Activated naive CD4-positive, alpha-beta T cell treated with anti-CD3 and anti-CD28 coated beads, Interleukin-2, amount 50 U/mL, for 72 hours (primary cell): ENCODE measurements at places on chromosomes 5 and 9.

DNA sequence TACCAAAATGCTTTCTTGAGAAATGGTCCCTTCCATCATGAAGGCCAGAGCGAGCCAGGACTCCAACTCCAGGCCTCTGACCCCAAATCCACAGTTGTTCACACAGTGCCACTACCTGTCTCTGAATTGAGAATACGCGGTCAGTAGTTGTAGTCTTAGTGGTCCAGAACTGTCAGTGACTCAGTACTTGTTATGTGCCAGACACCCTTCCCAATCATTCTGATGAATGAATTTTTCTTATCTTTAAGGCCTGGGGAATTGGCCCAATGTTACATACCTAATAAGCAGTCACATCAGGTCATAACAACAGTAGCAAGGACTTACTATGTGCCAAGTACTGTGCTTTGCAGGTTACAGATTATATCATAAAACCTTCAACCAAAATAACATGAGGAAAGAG, 72.7 kb upstream of the RARS1 start:
- no peak for DNase-seq

GRCh38 chr5:3119435-3119834, 368.0 kb upstream of the IRX2 start:
- no peak for DNase-seq

- DNase-seq: no peak
Observed at GRCh38 chr5:31854181-31855133, 215.5 kb downstream of the PDZD2 start.

- no peak for DNase-seq
Observed at GRCh38 chr5:154858972-154859871, 795 bp downstream of the CNOT8 start.

- no peak for DNase-seq
Observed at GRCh38 chr5:137487600-137487999, 11.5 kb downstream of the SPOCK1 start.

DNA sequence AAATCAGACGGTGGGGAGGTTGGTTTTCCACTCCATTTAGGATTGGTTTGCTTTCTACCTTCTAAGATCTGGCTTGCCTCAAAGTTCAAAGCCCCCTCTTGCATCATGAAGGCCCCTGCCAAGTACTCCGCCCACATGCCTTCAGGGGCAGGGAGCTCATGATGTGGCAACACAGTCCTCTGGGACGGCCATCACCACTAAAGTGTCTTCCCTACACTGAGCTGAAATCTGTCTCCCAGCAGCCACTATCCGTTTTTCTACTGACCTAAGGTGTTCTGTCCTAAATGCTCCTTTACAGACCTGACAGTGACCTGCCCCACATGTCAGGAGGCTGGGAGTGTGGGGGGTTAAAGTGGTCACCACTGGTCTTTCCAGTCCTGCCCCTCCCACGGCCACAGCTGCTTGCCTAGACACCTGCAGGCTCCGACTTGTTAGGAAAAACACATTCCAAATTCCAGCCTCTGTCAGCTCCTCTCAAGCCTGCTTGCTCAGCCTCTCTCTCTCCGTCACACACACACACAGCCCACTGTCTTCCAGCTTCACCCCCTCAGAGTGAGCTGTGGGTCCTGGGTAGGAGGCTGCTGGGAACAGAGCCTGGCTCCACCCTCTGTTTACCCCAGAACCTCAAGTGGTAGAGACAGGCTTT, 44.9 kb downstream of the SHB start:
- no peak for DNase-seq

- no peak for DNase-seq
Observed at GRCh38 chr5:69030358-69031062, 63.3 kb upstream of the SLC30A5 start.

DNA sequence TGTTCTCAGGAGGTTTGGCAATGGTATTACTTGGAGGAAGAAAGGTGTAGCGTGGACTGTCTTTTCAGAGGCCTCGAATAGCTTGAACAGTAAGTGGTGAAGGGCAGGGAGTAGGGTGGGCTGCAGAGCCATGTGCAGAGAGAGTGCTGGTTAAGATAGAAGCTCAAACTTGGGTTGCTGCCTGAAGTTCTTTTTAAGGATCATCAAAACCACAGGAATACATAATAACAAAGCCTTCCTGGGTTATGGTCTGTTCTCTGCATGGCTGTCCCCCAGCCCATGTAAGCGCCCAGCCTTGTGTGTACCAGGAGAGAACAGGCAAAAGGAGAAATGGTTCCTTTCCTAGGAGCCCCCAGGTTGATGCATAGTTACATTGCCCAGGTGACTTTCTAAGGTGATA, 43.9 kb downstream of the RCL1 start:
- no peak for DNase-seq

DNA sequence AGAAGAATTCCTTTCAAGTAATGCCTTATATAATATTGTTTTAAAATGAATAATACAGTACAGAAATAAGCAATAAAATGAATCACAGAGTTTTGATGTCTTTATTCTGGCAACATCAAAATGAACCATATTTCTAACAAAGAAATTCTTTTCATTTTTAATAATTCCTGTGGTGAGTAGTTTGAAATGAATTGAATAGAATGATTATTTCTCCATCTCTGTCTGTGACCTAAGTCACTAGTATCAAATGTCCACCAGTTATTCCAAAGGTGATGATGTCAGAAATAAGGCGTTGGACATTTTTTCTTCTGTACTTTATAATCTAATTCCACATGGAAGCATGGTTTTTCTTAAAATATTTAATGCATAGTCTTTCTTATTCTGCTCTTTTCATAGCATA, 106.2 kb downstream of the ADAMTSL1 start:
- DNase-seq: no peak

- no peak for DNase-seq
Observed at GRCh38 chr5:61687371-61687770, 355.3 kb downstream of the ZSWIM6 start.

- no peak for DNase-seq
Observed at GRCh38 chr5:72202331-72202825, 95.1 kb downstream of the MAP1B start.

DNA sequence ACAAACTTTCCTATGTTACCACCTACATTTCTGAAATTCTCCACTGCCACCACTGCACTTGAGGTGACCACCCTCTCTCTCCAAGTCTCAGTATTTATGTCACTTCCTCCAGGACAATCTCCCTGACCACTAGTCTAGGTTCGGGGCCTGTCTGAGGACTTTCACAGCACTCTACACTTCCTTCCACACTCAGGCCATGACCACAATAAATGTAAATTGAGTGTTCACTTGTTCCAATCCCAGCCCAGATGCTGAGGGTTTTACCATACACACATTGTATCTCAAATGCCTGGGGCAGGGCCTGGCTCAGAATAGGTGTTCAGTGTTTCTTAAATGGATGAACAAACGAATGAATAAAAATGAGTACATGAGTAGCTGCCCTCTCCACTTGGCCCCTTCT, 26.9 kb upstream of the CCNG1 start:
- DNase-seq: no peak

DNA sequence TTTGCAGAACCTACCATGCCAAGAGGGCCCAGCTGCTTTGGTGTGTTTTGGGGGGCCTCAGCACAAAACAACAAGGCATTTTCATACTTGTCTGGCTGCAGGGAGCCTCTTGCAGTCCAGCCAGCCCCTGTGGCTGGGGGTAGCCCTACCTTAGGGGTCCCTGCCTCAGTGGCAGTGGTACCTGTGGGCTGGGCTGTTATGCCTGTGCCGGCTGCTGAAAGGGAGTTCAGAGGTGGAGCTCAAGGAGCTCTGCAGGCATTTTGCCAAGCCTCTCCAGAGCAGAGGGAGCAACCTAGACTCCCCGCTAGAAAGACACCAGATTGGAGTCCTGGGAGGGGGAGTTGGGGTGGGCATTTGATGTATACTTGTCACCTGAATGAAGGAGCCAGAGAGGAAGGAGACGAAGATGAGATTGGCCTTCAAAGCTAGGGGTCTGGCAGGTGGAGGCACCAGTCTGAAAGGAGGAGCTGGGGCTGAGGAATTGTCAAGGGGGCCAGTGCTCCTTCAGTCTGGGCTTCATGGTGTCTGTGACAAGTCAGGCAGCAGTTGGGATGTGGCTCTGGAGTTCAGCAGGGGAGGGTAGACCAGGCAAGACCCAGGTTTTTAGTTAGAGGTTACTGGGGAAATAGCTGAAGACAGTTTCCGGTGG, 1.5 kb downstream of the SHROOM1 start:
- DNase-seq: no peak

DNA sequence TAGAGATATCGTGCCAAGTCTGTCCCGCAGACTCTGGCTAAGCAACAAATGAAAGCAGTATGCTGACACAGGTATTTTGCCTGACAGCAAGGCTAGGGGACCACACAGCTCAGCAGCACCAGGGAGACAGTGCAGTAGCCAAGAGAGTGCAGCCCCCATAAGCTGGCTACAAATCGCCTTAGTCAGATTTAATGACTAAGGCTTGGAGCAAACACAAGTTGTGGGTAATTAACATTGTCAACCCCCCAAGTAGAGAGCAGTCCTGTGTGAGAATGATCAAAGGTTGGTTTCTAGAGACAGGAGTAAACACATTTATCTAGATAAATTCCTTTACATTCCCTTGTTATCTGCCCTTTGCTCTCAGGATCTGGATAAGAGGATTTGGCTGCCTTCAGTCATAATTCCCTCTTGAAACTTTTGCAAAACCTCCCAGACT, 1434.5 kb upstream of the CDH6 start:
- DNase-seq: no peak
